LHCN-M2 (cell line): ENCODE measurements at places on chromosomes 7 and 10. TPM values are rescaled to one million over a fixed set of nuclear protein-coding genes. Genes with fewer than 3 reads are reported as not detected.

- no peak for DNase-seq
Observed at GRCh38 chr7:45506059-45506458, 68.1 kb upstream of the ADCY1 start.

DNA sequence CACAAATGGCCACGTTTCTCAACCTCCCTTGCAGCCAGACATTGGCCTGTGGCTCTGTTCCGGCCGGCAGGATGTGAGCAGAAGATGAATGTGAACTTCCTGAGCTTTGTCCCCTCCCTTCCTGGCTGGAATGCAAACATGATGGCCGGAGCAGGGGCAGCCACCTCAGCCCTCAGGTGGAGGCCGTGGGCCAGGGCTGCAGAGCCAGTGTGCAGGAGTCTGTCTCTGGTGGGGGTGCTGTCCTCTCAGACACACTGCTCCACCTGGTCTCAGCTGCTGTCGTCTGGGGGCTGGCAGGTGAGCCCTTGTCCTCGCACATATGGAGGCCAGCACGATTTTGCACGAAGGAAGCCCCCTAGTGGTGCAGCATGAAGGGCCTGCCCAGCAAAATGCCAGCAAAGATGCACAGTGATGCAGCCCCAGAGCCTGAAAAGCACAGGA lies 25.3 kb upstream of the PWWP2B start:
- DNase-seq: no peak

GRCh38 chr10:77416311-77417135 lies 221.1 kb downstream of the KCNMA1 start:
- peak; percentile 86 for DNase-seq

GRCh38 chr7:24366876-24367275 lies 82.9 kb downstream of the NPY start:
- peak; percentile 50 for DNase-seq

DNA sequence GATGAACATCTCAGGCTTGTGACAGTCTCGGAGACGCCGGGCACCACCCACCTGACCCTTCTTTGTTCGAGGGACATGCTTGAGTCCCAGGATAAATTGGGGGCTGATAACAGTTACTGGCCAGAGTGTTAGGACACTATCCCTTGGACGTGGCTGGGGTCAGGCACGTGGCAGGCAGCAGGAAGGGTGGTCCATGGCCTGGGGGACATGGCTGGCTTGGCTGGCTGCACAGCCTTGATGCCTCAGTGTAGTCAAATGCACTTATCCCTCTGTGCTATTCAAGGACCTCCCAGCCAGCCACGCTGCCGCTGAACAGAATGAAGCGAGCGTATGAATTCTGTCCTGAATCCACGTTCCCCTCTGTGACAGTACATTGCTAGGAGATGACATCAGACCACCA lies 662.0 kb upstream of the FOXK1 start:
- DNase-seq: no peak

DNA sequence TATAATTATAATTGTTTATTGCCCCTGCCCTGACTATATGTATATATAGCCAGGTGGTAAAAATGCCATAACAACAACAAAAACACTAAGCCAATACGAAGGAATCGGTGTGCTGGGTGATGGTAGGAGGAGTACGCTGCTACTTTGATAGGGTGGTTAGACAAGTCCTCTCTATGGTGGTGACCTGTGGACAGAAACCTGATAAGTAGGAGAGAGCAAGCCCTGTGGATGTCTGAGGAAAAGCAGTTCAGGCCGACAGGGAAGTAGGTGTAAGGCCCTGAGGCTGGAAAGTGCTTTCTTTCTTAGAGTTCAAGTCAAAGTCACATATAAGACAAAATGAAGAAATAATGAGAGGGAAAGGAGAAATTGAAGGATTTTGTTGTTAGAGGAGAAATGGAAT lies 823.8 kb upstream of the CELF2 start:
- no peak for DNase-seq

GRCh38 chr7:134350709-134351108 lies 34.0 kb upstream of the SLC35B4 start:
- no peak for DNase-seq

- DNase-seq: no peak
Observed at GRCh38 chr10:87694011-87694794, 34.5 kb downstream of the PAPSS2 start.

- DNase-seq: no peak
Observed at GRCh38 chr10:63383141-63383540, 82.6 kb downstream of the JMJD1C start.

DNA sequence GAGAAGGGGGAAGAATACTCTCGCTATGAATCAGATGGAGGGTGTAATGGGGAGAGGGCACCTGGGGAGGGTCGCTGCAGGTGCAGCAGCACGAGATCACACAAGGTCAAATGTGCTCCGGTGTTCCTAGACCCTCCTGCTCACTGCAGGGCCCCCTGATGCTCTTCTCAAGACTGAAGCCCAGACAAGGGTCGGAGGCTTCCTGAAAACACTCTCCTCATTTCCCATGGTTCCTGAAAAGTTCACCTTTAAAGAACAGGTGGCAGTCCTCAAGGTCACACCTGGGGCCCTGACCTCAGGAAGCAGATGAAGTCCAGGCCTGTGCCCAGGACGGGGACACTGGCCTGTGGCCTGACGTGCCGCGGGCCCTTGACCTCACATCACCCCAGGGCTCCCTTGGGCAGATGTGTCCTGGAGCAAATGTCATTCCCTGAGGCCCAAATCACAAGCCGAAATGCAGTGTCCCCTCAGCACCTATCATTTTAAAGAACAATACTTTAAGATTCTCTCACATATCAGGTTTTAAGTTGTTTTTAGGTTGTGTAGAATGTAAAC lies 289.8 kb downstream of the GLRX3 start:
- no peak for DNase-seq

DNA sequence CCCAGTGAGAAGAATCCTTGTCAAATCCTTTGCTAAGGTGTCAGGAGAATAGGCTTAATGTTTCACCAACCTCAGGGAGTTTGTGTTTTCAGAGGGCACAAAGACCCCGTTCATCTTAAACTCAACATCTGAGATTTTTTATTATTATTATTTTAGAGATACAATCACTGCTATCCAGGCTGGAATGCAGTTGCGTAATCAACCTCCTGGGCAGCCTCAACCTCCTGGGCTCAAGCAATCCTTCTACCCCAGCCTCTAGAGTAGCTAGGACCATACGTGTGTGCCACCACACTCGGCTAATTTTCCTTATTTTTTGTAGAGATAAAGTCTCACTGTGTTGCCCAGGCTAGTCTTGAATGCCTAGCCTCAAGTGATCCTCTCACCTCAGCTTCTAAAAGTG lies 599.2 kb downstream of the KCNMA1 start:
- DNase-seq: no peak

GRCh38 chr7:95295397-95295796 lies 28.9 kb downstream of the PON1 start:
- DNase-seq: no peak

- no peak for DNase-seq
Observed at GRCh38 chr10:13681960-13682359, 95.2 kb downstream of the PRPF18 start.

- peak; percentile 60 for DNase-seq
Observed at GRCh38 chr10:60646966-60647796, 131.1 kb upstream of the CDK1 start.

- no peak for DNase-seq
Observed at GRCh38 chr10:69850440-69850839, 48.7 kb downstream of the COL13A1 start.

DNA sequence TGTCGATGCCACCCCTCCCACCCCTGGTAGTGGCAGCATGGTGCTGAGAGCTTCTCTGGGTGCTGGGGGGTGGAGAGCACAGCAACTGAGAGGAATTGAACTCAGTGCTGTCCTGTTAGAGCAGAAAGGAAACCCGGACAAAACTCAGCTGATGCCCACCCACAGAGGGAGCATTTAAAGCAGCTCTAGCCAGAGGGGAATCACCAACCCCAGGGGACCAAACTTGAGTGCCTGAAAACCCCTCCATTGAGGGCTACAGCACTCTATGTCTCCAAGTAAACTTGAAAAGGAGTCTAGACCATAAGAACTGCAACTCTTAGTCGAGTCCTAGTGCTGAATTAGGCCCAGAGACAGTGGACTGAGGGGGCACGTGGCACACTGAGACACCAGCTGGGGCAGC lies 16.8 kb upstream of the FOXI2 start:
- no peak for DNase-seq

DNA sequence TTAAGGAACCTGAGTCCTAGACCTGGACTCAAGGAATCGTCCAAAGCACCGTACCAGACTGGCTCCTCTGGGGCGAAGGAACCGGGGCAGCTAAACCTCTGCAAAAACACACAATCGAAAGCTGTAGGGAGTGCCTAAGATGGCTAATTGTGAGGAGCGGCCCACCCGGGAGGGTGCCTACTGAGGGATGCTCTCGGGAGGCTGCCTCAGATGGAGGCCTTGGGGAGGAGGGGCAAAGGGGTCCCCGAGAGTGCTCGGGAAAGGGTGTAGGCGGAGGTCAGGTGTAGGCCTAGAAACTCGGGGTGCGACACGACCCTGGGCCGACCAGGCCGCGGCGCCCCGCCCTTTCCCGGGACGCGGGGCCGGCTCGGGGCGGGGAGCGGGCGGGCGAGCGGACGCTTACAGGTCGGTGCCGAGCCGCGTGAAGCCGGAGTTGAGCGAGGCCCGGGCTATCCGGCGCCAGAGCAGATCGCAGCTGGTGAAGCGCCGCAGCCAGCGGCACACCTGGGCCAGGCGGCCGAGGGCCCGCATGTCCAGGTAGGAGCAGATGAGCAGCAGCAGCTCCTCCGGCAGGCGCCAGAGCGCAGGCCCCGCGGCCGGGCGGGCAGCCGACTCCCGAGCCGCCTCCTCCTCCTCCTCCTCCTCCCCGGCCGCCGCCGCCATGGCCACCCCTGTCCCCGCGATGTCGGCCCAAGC lies 844 bp downstream of the FBXW4 start:
- peak; percentile 48 for DNase-seq

- DNase-seq: no peak
Observed at GRCh38 chr7:30968747-30969603, 5.2 kb downstream of the GHRHR start.

- peak; percentile 50 for DNase-seq
Observed at GRCh38 chr10:43304687-43305333, 37.9 kb upstream of the RASGEF1A start.

DNA sequence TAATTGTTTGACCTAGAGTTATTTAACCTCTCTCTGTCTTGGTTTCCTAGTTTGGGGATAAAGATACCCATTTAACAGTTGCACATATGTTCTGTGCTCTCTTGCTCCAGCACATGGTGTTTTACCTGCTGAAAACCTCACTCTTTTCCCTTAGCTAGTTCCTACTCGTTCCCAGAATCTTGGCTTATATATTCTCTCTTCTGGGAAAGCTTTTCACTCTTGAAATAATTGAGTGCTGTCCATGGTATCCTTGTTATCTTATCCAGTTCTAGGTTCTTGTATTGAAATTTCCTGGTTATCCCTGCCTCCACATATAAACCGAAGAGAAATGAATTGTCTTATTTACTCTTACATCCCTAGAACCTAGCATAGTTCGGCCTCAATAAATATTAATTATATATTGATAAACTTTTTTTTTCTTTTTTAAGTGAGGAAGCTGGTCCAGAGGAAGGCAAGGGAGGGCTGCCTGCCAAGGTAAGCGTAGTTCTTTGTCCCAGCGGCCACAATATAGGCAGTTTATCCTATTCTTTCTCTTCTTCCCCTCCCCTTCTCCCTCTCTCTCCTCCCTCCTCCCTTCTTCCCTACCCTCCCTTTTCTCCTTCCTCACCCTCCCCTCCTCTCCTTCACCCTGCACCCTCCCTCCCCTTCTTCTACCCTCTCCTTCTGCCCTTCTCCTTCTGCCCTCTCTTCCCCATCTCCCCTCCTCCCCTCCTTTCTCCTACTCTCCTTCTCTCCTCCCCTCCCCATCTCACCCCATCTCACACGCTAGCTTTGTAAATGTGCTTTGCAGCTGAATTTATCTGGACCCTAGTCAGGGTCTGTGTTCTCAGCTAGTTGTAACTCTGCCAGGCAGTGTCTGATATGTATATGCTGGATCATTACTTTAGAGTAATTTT lies 7.9 kb downstream of the WEE2 start:
- DNase-seq: no peak

DNA sequence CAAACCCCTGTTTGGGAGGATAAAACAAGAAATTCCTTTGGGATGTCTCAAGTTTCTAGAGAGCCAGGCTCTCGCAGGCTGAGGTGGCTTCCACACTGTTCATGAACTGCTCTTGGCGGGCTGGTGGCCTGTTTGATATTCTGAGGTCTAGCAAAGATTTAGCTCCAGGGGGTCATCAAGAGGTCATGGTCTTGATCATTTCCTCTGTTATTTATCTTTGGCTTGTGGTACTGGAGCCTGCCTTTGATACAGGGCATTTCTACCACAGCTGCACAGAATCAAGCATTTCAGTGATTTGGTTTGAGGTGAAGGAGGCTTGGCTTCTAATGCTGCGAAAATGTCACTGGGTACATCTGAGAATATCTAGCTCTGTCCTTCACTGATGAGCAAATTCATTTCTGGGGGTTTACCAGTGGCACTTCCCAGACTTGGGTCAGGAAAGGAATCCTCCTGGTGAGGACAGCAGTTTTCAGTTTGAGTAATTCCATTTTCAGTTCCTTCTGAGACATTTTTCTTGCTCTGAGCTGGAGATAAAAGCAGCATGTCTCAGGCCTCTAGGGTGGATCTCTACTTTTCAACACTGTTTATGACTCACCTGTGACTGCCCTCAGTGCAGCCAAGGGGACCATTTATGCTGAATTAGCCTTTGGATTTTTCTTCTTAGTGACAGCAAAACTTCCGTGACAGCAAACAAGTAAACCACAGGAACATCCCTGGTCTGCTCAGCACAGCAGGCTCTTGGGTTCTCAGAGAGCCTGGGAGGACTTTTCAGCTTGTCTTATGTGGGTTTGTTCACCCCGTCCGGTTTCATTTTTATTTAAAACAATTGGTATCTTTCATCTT lies 312.0 kb downstream of the RNLS start:
- peak; percentile 88 for DNase-seq

DNA sequence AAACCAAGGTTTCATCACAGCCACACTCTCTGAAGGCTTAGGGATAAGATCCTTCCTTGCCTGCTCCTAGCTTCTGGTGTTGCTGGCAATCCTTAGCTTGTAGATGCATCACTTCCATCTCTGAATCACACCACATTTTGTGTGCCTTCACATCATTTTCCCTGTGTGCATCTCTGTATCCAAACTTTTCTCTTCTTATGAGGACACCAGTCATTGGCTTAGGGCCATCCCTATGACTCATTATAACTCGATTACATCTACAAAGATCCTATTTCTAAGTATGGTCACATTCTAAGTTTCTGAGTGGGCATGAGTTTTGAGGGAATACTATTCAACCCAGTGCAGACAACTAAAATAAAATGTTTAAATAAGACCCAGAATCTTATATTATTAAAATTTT lies 121.7 kb downstream of the C7orf25 start:
- peak; percentile 26 for DNase-seq

DNA sequence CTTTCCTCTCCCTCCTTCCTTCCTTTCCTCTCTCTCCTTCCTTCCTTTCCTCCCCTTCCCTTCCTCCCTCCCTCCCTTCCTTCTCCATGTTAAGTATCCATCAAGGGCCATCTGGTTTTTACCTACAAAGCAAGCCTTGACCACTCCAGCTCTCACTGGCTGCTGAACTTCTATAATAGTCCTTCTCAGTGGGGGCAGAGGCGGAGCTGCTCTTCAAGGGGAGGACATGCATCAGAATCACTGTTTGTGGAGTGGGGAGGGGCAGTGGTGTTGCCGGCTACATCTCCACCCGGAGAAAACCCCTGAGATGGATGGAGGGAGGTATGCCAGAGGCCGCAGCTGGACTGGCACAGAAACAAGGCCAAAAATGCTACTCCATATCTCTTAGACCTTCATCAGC lies 25.9 kb downstream of the LAMB1 start:
- no peak for DNase-seq

GRCh38 chr7:17227766-17228490 lies 70.5 kb upstream of the AHR start:
- no peak for DNase-seq

Gene ERVW-1
- not detected in 2 replicates for total RNA-seq

Gene CACNB2
- total RNA-seq: not detected in 2 replicates

Gene CALHM3
- not detected in 2 replicates for total RNA-seq

Gene FRMD4A
- 34.8 and 39.0 TPM in 2 replicates for total RNA-seq
